Fibroblast of the aortic adventitia (primary cell): ENCODE measurements at places on chromosomes 12 and 14.

DNA sequence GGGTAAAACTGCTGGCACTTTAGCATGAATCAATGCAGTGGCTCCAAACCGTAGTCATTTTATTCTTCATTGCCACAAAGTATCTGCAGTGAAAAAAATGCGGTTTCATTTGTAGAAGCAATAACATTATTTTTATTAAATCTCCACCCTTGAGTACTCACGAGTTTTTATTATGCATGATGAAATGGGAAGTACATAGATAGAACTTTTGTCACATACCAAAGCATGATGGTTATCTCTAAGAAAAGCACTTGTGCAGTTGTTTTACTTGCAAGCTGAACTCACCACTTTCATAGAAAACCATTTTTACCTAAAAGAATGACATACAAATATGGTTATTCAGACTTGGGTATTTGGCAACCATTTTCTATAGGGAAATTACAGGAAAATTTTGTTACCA, 90.3 kb downstream of the PELI2 start:
- DNase-seq: no peak

- DNase-seq: no peak
These were observed 5.6 kb downstream of the HIP1R start for GRCh38 chr12:122840580-122841513.

DNA sequence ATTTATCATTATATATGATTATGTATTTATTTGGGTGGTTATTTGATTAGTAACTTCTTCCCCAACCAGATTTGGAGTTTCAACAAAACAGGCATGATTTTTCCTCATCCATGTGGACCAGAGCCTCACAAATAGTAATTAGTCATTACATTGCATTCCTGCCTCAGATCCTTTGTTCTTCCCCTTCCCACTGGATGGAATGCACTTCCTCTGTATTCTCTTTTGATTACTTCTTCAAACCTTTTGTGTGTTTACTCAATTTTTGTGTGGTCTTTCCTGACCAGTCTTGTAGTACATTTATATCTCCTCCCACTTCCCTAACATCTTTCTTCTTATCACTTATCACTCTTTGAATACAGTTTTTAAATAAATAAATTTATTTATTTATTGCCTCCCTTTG, 15.5 kb downstream of the SYT1 start:
- DNase-seq: peak; percentile 39

GRCh38 chr14:94136575-94137331, 7.3 kb upstream of the IFI27L2 start:
- DNase-seq: peak; percentile 88

- DNase-seq: no peak
These were observed 6.9 kb downstream of the LMO3 start for GRCh38 chr12:16599081-16599480.

DNA sequence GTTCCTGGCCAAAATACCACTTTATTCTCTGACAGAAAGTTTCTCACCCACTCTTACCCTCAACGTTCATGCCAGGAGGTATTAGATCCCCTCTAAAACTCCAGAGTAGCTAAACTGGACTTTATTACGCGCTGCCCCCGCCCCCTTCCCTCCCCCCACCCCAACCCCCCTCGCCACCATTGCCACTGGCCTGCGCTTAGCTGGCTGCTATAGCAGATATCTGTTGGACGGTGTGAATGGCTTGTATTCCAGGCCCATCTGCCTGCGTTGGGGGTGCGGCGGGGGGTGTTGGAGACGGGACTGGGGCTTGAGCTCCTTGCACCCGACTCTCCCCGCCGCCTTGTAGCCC, 564 bp upstream of the THTPA start:
- no peak for DNase-seq

DNA sequence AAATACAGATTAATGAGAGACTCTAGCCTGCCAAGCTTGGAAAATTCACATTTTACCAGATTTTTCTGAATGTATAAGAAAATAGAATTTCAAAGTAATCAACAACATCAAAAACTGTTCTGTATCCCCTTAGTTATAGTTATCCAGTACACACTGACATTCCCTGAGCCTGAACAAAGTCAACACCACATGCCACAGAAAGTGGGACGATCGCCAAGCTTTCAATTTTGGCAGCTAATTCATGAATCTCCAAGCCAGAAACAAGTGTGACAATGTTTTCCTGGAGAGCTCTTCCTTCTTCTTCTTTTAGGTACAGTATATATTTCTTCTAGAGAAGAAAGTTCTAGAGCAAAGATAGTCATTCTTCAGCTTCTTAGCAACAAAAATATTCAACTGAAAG, 290.2 kb downstream of the PRKD1 start:
- peak; percentile 67 for DNase-seq

DNA sequence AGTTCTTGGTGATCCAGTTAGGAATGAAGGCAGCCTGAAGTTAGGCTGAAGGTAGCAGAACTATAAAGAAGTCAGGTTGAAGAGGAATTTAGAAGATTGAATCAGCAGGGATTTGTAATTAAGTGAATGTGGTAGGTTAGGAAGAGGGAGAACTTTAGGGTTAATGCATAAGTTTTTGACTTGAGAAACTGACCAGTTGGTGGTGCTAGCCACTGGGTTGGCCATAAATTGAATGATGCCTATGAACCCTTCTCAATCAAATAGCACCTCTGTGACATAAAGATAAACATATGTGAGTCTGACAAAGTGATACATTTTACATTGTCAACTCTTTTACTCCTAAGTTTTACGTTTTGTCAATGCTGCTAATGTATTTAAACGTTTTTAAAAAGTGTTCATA, 290.6 kb upstream of the NAV3 start:
- no peak for DNase-seq

DNA sequence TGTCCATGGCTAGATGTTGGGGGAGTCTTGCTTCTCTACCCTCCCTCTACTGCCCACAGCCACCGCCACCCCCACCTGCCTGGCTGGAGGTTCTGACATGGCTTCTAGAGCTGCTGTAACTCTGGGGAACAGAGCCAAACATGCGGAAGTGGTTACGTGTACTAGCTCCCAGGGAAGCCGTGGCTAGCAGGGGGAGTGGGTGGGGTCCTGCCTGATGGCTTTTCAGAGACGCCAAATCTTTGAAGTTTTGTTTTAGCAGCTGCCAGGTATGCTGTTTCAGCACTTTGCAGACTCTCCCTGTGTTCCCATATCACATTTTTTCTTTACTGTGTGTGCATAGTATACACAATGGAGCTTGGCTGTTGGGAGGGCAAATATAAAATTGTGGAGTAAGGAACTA, 150.3 kb downstream of the TGFB3 start:
- DNase-seq: peak; percentile 81

GRCh38 chr14:32473464-32473855, 144.4 kb downstream of the AKAP6 start:
- peak; percentile 65 for DNase-seq

- DNase-seq: no peak
These were observed 10.5 kb downstream of the PRKAB1 start for GRCh38 chr12:119678459-119678858.

- DNase-seq: peak; percentile 58
These were observed 26.3 kb downstream of the KRT18 start for GRCh38 chr12:52975204-52975603.

DNA sequence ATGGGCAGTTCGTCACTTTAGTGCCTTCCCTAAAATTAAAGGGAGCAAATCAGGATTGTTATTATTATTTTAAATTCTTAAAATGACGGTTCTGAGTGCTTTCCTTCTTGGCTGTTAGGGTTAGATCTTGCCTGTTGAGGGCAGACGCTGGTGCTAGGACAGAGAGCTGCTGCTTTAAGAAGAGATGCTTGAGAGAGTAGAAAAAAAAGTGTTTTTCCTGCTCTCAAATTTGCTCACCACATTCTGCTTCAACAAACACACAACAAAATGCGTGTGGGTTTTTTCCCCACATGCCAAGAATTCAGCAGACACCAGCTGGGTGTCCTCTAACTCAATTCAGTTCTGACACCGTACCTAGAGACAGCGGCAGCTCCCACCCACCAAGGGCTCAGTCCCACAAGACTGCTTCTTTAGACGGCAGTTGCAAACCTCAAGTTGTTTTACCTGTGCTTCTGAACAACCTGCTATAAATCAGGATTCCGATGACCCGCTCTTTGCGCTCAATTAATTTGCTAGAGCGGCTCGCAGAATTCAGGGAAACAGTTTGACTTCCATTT, 75.8 kb upstream of the RIN3 start:
- DNase-seq: no peak

DNA sequence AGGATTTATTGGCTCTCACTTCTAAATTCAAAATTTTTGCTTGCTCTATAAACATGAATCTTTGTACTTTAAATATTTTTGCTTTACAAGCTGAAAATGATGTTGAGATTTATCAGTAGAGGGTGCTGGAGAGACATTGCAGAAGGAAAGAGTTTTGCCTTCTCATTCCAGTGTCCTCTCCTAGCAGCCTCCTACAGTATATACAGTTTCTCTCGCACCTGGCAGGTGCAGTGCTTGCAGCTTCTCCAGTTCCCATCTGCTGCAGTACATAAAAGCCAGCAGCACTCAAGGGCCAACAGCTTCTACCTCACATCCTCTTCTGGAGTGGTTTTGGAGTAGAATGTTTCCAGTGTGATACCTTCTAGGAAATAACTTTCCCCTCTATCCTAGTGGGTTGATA, 601.8 kb upstream of the ATXN7L3B start:
- no peak for DNase-seq

- DNase-seq: no peak
These were observed 134.1 kb upstream of the SSTR1 start for GRCh38 chr14:38073641-38074040.

- DNase-seq: peak; percentile 2
These were observed 90.1 kb upstream of the PELI2 start for GRCh38 chr14:56027916-56028712.

GRCh38 chr14:35341751-35342488, 49.7 kb downstream of the PSMA6 start:
- DNase-seq: peak; percentile 96

- DNase-seq: peak; percentile 37
These were observed 3.5 kb downstream of the SLC7A7 start for GRCh38 chr14:22811722-22812121.

GRCh38 chr12:39632670-39633069, 13.1 kb upstream of the ABCD2 start:
- DNase-seq: no peak
